NCI-H187 treated with DMSO at 0.1 percent for 48 hours (cell line): ENCODE measurements at places on chromosomes 11 and 22.

GRCh38 chr11:70482529-70482917 is 84.2 kb downstream of the CTTN start:
- no peak for DNase-seq

DNA sequence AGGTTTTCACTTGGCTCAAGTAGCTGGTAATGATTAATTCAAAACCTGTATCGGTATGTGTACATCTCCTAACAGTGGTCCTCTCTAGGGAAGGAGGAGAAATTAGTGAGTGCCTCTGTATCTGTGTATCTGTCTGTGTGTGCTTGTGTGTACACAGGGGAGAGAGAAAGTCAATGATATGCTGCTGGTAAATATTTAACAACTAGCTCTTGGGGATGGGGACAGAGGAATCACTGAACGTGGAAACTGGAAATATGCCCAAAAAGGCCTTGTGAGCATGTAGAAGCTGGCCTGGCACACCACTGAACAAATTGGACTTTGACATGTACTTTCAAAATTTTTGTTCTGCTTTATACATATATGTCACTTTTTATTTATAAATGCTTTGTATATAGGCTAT is 214.0 kb upstream of the SYN3 start:
- DNase-seq = no peak

GRCh38 chr11:72735495-72736027 is 16.6 kb downstream of the ARAP1 start:
- DNase-seq = no peak

- DNase-seq = no peak
Measured at GRCh38 chr11:119091178-119091577, 6.5 kb downstream of the HMBS start.

- DNase-seq = no peak
Measured at GRCh38 chr11:4983841-4984240, 10.8 kb upstream of the OR51L1 start.
